Fibroblast of skin of left quadriceps (primary cell): ENCODE measurements at places on chromosomes 1 and 21.

GRCh38 chr1:214557952-214558735 lies 6.7 kb upstream of the PTPN14 start:
- DNase-seq, result no peak

- DNase-seq, result no peak
Measured at GRCh38 chr1:20597650-20598049, 8.8 kb downstream of the CDA start.

DNA sequence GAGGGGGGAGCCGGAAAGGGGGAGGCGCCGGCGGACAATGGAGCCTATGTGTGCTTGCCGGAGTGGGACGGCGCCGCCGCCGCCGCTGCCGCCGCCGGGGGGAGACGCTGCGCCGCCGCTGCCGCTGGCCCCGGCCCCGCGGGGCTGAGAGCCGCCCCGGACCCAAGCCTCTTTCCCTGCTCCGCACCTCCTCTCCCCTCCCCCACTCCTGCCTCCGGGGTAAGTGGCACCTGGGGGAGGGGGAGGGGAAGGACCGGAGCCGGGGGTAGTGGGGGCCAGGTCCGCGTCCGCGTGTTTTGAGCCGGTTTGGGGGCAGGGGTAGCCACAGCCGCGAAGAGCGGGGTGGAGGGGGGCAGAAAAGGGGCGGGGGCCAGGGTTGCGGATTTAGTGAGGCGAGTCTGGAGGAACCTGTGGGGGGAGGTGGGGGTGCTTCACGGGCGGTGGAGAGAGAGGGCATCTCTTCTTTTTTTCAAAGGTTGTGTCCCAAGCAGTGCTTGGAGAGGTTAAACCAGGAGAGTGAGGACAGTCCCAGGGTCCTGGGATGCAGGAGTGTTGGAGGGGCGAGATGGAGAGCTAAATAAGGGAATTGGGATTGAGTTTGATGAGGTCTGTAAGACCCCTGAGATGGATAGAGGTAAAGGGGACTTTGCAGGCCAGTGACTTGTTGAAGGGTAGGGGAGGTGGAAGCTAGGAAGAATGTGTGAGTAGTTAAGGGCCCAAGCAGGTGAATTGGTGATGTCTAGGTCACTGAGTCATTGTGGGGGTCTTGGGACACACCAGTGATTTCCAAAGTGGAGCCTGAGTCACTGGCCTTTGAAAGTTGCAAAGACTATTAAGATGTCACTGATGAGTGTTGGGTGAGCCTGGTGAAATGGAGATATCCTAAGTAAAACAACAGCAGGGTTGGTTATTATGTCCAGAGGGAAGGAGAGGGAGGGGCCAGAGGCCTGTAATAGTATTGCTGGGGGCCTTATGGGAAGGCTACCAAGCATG lies 59.1 kb downstream of the BCL9 start:
- no peak for DNase-seq

DNA sequence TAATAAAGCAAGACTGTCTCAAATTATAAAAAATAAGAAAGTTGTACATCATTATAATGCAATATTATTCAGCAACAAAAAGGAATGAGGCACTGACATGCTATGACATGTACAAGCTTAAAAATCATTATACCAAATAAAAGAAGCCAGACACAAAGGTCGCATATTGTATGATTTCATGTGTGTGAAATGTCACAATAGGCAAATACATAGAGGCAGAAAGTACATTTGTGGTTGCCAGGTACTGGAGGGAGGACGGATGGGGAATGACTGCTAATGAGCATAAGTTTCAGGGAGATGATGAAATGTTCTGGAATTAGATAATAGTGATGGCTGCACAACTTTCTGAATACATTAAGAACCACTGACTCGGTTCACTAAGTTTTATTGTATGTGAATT lies 73.6 kb upstream of the NBPF3 start:
- no peak for DNase-seq

- DNase-seq, result no peak
Measured at GRCh38 chr1:211318576-211319280, 7.9 kb upstream of the TRAF5 start.

GRCh38 chr1:160763993-160764392 lies 24.9 kb downstream of the SLAMF7 start:
- no peak for DNase-seq

DNA sequence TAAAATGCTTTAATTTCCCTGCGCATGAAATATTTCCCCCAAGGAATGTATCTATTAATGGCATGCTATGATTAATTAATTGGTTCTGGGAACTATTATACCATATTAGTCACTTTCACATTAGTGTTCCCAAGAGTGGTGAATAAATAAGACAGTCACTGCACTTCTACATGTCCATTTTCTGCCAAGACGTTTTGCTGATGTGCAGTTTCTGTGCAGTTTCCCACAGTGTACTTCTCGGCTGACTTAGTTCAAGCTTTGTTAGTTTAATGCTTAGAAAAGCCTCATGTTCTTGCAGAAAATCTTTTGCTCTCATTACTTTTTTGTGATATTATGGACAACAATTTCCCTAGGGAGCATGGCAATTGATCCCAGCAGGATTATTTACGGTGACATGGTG lies 1014.5 kb downstream of the BRINP3 start:
- no peak for DNase-seq

DNA sequence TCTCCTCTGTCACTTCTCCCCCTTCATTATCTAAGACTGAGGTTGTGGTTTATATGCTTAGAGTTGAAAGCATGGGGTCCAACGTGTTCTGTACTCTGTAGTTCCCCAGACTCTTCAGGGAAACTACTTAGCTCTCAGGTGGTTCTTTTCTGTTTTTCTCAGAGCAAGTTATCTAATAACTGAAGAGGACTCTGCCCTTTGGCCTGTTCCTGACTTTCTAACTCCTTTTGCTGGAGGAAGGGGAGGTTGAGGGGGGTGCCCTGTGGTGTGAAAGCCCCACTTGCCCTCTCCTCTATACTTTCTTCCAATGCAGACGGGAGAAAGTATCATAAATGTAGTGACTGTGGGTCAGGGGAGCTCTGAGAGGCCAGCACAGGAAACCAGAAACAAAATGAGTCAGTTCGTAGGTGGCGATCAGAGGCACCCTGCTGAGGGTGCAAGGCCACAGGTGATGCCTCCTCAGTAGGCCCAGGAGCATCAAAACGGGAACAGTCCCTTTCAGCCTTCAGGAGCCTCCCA lies 5.0 kb downstream of the SLC25A44 start:
- DNase-seq, result no peak

DNA sequence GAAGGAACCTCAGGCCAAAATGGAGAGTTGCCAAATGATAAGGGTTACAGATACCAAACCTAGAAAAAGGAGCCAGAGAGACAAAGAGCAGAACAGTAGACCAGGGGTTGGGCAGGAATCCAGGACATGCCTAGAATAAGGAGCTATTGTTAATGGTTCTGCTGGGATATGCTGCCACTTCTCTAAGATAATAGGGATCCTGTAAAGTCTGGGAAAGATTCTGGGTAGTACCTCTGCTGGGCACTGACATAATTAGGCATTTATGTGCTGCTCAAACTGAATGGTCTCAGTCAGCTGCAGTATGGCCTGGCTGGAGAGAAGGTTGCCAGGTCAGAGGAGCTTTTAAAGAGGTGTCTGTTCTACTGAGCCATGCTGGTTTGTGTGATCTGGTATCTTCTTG lies 19.9 kb upstream of the NRIP1 start:
- DNase-seq, result no peak

DNA sequence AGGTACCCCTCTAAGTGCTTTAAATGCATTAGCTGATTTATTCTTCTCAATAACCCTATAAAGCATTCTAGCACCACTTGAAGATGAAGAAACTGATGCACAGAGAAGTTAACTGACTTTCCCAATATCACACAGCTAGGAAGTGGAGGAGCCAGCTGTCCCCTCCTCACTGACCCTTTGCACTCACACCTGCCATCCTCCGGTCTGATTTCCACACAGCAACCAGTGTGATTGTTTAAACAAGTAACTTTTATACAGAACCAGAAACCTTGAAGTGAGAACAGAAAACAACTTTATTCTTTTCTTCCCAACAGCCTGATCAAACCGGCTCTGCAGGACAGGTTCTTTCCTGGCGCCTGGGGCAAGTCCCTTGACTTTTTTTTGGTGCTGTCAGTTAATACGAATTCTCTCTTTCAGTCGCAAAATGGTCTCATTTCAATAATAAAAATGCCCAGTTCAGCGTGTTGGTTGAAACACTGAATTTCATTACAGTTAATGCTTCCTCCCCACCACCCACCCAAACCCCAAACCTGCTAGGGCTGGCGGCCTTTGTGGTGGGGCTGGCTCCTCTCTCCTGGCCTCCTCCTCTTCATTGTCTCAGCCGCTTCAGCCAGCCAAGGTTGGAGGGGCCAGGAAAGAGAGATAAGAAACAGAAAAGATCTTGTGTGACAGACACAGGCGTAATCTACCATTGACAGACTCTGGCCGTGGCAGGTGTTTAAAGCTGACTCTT lies 26.4 kb upstream of the EEIG2 start:
- no peak for DNase-seq

DNA sequence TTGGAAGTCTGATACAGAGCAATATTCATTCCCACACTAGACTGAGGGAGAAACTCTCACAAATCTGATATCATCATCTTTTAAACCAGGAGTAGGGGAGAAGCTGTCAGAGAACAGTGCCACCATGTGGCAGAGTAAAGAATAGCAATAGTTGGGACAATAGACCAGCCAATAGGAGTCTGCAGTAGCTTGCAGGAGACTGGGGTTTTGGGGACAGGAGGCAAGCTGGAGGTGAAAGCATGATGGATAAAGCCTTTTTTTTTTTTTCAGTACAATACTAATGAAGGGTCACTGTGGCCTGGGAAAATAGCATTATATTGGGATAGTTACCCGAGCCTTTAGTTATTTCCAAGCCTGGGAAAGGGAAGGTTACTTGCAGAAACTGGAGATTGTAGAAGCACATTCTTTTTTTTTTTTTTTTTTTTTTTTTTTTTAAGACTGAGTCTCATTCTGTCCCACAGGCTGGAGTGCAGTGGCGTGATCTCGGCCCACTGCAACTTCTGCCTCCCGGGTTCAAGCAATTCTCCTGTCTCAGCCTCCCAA lies 120.7 kb downstream of the S1PR1 start:
- peak; percentile 56 for DNase-seq

GRCh38 chr1:192729500-192729899 lies 79.3 kb upstream of the RGS2 start:
- DNase-seq, result no peak

DNA sequence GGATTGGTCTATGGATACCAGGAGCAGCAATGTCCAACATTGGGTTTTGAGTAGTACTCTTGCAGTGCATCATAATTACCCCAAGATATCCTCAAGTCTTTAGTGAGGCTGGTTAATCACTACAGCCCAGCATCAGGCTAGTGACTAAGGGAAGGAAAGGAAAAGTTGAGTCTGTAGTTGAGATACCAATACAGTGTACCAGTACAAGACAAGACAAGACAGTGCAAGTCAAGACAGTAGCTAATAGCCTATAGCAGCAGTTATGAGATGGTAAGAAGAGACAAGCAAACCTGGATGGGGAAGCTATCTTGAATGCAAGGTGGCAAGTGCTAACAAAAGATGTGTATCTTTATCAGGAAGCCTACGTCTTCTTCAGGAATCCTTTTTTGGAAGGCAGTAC lies 13.3 kb upstream of the GNG12 start:
- DNase-seq, result no peak

DNA sequence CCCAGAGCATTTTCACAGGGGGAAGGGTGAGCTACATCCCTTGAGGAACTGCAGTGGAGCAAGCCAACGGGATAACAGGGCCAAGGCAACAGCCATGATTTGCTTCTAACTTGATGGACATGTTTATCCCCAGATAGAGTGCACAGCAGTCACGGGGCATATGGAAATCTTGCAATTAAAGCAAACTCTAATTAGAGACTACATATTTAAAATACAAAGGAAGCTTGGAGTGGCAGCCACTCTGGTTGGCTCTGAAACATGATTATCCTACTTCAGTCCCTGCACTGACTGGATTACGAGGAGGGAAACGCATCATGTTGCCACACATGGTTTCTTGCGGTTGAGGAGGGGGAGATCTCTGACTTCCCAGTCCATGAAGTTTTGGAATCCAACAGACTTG lies 60.8 kb downstream of the BEND5 start:
- DNase-seq, result no peak

GRCh38 chr21:46014828-46015227 lies 33.3 kb downstream of the COL6A1 start:
- DNase-seq, result no peak

GRCh38 chr1:76807543-76808260 lies 59.6 kb upstream of the ST6GALNAC5 start:
- DNase-seq, result peak; percentile 18

GRCh38 chr21:39863111-39863510 lies 4.1 kb upstream of the PCP4 start:
- no peak for DNase-seq

DNA sequence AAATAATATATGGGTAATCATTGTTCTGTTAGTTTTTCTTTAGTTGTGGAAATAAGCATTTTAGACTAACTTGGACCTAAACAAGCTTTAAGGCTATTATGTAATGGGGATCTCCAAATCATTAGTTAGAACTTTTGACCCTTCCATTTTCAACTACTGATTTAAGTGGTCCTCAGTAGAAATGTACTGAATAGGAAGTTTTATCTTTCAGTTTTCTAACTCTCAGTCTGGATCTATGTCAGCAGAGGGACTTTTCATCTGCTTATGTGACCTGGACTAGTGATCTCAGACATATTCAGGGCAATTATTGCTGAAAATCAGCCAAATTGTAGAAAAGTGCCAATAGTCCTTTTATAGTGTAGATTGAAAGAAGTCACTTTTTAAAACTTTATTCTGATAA lies 56.0 kb downstream of the SASS6 start:
- no peak for DNase-seq

GRCh38 chr21:16751695-16752474 lies 761.0 kb upstream of the CXADR start:
- DNase-seq, result no peak

GRCh38 chr1:212690816-212691403 lies 8.7 kb downstream of the BATF3 start:
- no peak for DNase-seq

DNA sequence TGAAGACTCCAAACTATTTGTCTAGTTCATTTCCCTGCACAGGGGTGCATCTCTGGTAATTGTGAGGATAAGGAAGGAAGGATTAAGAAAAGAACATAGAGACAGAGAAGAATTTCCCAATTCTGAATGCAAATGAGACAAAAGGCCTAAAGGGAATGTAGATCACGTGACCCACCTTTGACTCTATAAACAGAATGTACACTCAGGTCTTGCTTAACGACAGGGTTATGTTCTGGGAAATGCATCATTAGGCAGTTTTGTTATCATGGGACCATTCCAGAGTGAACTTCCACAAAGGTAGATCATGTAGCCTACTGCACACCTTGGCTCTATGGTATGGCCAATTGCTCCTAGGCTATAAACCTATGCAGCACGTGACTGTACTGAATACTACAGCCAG lies 252.3 kb upstream of the ZP4 start:
- DNase-seq, result no peak

GRCh38 chr21:41008974-41009373 lies 159.0 kb upstream of the BACE2 start:
- DNase-seq, result no peak

- no peak for DNase-seq
Measured at GRCh38 chr1:224528900-224529299, 87.2 kb upstream of the CNIH3 start.
